ENCODE measurements at places on chromosomes 12 and 14.

- peak; percentile 93 for DNase-seq
Observed at GRCh38 chr14:51458563-51458955, 193.2 kb upstream of the FRMD6 start.

DNA sequence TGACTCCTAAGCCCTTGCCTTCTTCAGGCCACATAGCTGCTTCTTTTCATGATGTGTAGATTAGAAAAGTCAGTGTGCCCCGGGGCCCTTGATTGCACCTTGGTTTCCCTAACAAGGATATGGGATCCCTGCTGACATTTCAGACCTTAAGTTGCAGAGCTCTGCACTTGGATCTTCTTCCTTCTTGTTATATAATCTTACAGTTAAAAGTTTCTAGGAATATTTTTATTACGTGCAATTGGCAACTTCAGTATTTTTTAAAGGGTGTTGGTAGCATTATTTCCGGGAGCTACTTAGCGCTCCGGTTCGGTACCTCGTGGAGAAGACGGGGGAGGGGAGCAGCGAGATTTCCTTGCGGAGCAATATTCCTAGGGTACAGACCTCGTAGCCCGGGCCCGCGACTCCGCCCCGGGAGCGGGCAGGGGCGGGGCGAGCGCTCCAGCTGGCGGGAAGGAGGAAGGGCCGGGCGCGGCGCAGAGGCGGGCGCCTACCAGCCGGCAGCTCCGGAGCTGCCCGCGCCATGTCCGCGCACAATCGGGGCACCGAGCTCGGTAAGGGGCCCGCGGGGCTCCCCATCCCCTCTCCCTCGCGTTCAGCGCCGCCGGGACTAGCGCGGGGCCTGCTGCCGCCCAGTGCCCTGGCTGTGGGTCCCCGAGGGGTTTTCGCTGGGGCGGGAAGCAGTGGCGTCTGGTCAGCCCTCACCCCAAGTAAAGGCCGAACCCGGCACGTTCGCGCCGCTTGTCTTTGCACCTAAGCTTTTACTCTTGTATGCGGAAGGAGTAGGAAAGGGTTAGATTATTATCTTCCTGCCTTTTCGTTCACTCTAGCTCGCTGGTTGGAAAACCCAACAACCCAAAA lies at the start of gene DERA:
Gene DERA (plus strand): TSS at position 469 of the 858 bp plus-strand sequence. CDS start 52 bp downstream, at position 521.
- peak; percentile 76 for DNase-seq

DNA sequence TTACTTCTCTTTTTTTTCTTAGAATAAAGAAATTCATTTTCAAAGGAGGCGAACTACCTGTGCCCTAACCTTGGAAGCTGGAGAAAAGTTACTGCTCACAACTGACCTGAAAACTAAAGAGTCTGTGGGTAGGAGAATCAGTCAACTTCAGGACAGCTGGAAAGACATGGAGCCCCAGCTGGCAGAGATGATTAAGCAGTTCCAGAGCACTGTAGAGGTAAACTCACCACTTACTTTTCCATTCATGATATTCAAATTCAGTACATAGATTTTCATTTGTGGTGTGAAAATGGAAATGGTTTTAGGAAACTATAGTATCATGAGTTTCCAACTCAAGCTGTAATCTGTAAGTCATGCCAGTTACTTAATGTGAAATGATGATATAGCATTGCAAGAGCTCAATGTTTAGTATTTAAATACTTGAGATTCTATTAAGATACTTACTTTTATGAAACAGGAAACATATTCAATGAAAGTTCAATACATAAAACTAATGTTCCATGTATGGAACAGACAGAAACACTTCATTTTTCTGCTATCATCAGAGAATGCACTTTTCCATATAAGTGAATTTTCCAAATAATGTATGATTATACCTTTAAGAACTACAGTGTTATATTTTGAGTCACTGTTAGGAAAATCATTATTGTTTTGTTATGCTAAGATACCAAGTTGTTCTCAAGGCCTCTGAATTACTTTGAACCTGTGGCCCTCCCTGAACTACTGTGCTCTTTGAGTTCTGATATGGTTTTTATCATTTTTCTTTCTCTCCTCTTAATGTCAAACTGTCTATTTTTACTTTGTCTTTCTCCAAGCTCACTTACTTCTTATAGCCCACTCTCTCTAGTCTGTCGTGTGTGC lies 119.0 kb downstream of the ESR2 start:
- no peak for DNase-seq

DNA sequence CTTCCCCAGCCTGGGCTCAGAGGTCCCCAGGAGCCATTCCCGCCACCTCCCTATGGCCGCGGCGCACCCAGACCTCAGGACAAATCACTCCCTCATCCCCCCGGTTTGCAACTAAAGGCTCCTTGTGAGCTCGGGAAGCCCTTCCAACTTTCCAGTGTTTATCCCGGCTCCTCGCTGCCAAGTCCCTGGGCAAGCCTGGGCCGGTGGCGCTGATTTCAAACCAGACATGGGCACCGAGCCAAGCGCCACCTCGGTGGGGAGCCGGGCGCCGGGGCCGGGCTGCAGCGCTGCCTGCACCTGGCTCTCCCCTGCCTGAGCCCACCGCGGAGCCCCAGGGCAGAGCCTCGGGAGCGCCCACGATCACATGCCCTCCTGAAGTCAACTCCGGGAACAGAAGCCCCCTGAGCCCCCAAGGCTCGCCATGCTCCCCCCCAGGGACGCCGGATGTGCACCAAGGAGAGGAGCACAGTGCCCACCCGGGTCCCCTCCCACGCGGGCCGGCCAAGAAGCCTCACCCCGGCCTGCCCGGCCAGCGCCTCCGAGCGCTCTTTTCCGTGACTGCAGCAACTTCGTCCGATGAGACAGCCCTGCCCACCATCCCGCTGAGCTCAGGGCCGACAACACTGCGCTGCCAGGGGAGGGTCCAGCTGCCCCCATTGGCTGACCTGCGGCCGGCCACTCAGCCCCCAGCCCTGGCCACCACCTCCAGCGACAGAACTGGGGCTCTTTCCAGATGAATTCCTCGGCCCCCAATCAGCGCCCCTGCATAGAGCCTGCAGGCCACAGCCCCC lies 50.0 kb downstream of the NCOR2 start:
- DNase-seq: peak; percentile 59
